LoVo (cell line): ENCODE measurements at places on chromosomes 7 and 10.

DNA sequence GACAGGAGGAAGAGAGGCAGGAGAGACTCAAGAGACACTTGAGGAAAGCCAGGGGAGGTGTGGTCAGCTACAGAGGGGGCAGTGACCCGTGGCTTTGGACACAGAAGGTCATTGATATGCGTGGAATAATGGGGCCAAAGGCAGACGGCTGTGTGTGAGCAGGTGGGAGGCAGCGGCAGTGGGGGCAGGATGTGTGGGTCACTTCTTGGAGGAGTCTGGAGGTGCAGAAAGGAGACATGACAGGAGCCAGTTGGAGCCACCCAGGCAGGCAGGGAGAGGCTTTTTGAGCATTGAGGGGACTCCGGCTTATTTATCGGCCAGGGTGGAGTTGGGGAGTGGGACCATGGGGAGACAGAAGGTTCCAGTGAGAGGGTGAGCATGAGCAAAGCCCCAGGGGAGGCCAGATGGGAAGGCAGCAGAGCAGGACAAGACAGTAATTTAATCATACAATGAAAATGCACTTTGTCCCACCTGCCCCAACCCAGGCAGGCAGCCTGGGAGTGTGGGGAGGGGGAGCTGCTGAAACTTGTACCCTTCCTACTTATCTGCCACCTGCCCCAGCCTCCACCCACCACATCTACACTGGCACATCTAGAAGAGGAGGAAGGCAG, 5.0 kb downstream of the LDB3 start:
- no peak for DNase-seq

DNA sequence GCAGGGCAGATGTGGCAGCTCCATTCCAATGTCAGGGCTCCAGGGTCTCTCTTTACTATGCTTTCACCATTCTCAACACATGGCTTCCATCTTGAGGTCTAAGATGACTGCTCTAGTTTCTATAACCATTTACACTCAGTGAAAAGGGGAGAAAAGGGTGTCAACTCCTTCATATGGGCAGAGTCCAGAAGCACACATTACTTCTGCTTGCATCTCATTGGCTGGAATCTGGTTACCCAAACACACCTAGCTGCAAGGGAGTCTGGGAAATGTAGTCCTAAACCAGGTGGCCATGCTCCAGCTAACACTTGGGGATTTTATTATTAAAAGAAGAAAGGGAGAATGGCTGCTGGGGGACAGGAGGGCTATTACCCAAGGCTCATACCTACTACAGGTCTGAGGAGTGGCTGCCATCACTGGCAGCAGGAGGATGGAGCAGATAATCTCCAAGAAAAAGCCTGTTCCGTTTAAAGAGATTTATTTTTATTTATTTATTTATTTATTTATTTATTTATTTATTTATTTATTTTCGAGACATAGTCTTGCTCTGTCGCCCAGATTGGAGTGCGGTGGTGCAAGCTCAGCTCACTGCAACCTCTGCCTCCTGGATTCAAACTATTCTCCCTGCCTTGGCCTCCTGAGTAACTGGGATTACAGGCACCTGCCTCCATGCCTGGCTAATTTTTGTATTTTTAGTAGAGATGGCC, 29.1 kb upstream of the LBX1 start:
- peak; percentile 26 for DNase-seq

GRCh38 chr10:55233505-55233904, 432.5 kb upstream of the PCDH15 start:
- no peak for DNase-seq

- DNase-seq, result no peak
These were observed 160.7 kb downstream of the DPP6 start for GRCh38 chr7:154212861-154213260.

DNA sequence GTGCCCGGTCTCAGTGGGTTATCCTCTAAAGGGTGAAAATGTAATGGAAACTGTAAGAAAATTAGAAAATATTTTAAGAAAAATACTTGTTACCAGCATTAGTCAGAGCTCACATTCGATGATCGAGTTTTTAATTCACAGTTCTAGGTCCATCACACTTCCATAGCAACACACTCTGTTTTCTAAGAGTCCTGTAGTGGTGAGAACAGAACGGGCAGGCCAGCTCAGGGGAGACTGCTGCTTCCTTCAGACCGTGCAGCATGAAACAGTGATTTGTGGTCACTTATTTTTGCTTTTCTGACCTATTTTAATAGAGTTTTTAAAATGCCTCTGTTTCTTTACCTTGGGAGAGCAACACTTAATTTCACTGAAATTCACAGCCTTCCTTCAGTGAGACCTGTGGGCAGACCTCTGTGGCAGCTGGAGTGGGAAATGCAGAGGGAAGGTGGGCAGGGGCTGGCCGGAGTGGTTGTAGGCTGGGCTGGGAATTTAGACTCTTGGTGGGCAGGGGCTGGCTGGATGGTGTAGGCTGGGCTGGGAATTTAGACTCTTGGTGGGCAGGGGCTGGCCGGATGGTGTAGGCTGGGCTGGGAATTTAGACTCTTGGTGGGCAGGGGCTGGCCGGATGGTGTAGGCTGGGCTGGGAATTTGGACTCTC, 1.5 kb downstream of the SUN1 start:
- DNase-seq, result no peak

GRCh38 chr10:110549211-110549610, 18.3 kb upstream of the SMC3 start:
- no peak for DNase-seq

- DNase-seq, result peak; percentile 42
These were observed 19.6 kb downstream of the AKR1C1 start for GRCh38 chr10:4982764-4983226.

- peak; percentile 9 for DNase-seq
These were observed 103.3 kb downstream of the GRB10 start for GRCh38 chr7:50679218-50680007.

- peak; percentile 70 for DNase-seq
These were observed 22.1 kb downstream of the CLDN12 start for GRCh38 chr7:90425376-90425775.

DNA sequence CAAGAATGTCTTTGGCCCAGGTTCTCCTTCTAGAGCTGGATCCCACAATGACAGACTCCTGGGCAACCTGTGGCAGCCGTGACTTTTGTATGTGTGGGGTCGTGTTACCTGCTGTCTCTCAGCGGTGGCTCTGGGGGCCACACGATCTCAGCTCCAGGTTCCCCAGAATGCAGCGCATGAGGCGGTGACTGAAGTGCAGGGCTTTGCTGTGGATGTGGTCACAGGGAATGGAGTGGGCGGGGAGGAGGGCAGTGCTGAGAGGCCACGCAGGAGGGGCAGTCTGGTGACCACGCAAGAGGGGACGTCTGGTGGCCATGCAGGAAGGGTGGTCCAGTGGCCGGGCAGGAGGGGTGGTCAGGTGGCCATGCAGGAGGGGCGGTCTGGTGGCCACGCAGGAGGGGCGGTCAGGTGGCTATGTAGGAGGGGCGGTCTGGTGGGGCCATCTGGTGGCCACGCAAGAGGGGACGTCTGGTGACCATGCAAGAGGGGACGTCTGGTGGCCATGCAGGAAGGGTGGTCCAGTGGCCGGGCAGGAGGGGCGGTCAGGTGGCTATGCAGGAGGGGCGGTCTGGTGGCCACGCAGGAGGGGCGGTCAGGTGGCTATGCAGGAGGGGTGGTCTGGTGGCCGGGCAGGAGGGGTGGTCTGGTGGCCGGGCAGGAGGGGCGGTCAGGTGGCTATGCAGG, 112.7 kb downstream of the ACTR3B start:
- no peak for DNase-seq

- DNase-seq, result no peak
These were observed 246.7 kb upstream of the TPK1 start for GRCh38 chr7:145082366-145083161.

DNA sequence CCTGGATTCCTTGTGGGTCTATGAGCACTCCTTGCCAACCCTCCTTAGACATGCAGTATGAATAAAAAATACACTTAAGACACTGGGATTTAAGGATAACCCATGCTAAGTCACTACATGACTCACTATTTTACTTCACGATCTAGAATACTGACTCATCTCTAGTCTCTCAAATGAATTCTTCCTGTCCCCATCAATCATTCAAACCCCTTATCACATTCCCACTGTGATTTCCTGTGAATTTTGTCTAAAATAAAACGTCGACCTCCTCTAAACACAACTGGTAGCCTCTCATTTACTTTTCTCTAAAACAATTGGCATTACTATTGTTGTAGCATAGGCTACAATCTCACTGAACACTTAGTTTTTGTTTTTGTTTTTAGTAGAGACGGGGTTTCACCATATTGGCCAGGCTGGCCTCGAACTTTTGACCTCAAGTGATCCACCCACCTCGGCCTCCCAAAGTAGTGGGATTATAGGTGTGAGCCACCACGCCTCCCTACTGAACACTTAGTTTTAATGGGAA, 3.9 kb upstream of the IQUB start:
- DNase-seq, result peak; percentile 35

DNA sequence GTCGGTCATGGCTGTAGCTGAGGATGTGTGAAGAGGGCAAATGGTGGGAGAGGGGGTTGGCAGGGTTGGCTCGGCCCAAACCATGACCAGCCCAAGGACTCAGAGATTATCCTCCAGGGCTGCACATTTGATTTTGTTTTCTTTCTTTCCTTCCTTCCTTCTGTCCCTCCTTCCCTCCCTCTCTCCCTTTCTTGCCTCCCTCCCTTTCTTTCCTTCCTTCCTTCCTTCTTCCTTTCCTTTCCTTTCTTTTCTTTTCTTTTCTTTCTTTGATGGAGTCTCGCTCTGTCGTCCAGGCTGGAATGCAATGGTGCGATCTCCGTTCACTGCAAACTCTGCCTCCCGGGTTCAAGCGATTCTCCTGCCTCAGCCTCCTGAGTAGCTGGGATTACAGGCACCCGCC, 3.8 kb downstream of the SSC4D start:
- no peak for DNase-seq

DNA sequence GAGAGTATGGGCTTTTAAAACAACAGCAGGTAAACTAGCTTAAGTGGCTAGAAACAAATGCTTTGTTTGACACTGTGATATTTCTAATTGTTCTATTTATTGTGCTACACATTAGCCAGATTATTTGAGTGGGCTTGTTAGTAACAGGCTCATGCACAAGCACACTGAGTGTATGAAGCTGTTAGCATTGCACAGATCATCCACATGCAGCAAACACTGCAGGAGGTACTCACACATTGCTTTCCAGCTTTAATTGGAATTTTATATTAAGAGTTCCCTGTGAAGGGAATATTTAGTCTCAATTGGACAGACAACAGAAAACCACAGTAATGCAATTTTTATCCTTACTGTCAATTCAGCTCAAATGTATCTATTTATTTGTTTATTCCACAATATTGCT, 92.9 kb upstream of the ZNF804B start:
- no peak for DNase-seq

DNA sequence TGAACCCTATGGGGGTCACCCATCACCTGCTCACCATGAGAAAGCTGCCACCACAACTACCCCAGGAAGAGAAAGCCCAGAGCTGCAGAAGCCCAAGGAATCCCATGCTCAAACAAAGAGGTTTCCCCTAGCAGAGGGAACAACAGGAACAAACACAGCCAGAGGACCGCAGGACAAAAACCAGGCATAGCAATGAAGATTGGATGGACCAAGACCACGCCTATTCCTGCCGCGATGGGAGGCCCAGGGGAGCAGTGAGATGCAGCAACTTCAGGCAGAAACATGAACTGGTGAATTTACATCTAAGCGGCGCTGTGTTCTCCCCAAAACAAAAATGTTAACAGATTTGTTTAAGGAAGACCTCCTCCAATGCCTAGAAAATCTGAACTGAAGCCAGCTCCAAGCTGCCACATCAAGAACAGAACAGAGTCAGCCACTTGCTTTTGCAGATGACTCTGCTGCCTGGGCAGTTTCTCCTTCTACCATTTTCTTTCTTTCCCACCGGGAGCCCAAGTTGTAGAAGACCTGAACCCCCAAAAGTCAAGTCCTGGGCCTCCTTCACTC, 134.2 kb upstream of the NEBL start:
- no peak for DNase-seq

DNA sequence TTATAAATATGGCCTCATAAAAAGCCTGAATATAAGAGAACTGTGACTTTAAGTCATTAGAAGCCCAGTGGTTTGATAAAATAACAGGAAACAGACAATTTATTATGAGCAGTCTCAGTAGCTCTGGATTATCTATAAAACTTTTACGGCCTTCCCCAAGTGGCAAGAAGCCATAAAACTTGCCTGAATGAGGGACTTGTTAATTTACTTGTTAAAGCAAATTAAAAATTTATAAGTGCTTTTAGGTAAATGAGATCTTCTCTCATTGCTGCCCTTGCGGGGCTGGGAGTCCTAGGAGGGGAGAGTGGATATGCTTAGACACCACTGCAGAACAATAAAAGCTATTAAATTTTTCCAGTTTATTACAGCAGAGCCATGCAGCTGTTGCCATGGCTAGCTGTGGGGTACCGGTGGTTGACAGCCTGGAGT, 499.9 kb downstream of the AUTS2 start:
- DNase-seq, result peak; percentile 56

- no peak for DNase-seq
These were observed 3.2 kb upstream of the ATOH7 start for GRCh38 chr10:68235111-68235510.

- DNase-seq, result peak; percentile 39
These were observed 19.9 kb upstream of the LMOD2 start for GRCh38 chr7:123635551-123636359.

DNA sequence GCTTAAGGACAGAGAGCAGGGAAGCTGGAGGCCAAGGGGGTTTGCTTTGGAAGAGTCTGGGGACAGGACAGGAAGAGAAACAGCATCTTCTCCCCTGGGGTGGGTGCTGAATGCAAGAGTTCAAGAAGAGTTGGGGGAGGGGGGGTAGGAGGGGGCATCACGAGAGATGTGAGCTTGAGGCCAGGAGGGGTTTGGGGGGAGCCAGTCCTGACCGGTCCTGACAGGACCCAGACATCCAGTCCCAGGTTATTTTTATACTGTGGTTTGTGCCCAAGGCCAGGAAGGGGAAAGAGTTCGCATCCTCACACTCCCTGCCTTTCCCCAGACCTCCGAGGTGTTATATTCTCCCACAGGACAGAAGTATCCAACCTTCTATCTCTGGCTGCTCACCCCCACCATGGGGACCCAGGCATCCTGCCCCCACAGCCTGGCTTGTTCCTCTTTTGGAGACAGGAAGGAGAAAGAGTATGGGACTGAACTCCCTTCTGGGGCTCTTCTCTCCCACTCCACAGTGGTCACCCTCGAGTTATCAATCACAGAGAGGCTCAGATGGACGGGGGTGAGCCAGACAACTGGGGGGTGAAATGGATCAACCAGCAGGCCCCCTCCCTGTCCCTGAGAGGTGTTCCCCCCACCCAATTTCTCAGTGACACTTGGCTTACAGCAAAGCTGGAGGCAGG, 2.8 kb downstream of the TSC22D4 start:
- DNase-seq, result no peak

- no peak for DNase-seq
These were observed 278.5 kb downstream of the TCF7L2 start for GRCh38 chr10:113228530-113228929.

DNA sequence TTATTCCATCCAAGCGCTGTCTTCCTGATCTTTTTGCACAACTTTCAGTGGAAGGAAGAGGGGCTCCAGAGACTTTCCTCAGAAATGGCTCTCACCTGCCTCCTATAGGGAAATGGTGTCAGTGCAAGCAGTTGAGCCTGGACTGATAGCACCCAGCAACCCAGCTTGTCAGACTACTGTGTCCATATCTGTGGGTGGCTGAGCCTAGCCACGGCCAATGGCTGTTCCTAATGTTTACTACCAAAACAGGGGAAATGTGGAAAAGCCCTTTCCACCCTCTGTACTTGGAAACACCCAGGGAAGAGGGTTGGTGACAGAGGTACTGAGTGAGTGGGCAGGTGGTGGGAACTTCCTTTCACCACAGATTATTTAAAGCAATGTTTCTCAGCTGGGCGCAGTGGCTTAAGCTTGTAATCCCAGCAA, 4.3 kb upstream of the YKT6 start:
- DNase-seq, result peak; percentile 26

GRCh38 chr7:158291998-158292397, 295.6 kb downstream of the PTPRN2 start:
- no peak for DNase-seq

- DNase-seq, result peak; percentile 39
These were observed 82.7 kb downstream of the FAM204A start for GRCh38 chr10:118259288-118259906.
